Hypothalamus (tissue), 51 donors: ENCODE measurements at places on chromosomes 12 and 14.

- DNase-seq: no peak
Observed at GRCh38 chr12:112995008-112995407, 16.7 kb downstream of the OAS2 start.

DNA sequence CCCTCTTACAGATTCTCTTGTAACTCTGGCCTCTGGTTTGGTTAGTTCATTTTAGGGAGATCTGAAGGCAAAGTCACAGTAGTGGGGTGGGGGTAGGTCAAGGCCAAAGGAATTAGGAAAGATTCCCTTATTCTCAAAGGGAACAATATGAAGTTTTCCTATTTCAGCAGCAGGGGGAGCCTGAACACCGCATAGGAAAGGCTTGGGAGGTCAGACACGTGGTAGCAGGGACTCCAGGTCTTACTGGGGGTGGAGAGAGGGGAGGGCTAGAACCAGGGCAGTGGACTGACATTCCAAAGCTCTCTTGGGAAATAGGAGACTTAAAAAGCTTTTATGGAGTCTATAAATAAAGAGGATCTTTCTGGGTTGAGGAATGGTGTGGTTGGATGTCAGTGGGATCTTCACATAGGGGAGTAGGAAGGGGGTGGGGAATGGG is 1.3 kb downstream of the ZC3H10 start:
- DNase-seq: no peak

GRCh38 chr12:48824112-48824511 is 5.8 kb downstream of the CACNB3 start:
- no peak for DNase-seq

DNA sequence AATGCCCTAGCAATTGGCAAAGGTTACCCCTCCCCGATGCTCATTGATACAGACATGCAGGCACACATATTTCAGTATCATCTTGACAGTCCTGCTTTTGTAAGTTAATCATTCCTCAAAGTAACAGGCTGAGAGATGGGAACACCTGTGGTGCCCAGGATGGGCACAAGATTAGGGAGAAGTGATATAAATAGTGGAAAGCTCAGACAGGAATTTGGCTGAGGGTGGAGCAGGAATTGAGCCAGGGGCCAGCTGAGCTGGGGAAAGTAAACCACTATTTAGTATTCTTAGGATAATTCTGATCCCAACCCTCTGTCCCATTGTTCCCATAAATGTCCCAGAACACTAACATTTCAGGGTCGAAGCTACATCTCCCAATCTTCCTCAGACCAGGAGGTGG is 38.3 kb downstream of the DAO start:
- DNase-seq: no peak
